T-helper 9 cell (primary cell): ENCODE measurements at places on chromosomes 16 and 17.

GRCh38 chr16:85833219-85833920 is 33.9 kb downstream of the COX4I1 start:
- no peak for DNase-seq

- no peak for DNase-seq
These were observed 118.2 kb upstream of the CHMP6 start for GRCh38 chr17:80873307-80873951.

DNA sequence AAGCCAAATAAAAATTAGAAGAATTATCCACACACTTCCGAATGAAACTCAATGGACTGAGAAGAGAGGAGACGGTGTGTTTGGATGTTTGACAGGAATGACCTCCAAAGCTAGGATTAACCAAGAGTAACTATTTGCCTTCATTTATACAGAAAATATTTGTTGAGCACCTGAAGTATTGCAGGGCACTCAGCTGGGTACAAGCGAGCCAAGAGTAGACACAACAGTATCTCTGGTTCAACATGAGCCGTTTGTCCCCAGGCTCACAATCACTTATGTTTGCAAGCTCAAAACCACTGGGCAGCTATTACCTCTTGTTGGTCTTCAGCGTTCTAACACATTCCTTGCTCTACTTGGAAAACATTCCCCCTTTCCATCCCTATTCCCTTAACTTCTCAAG is 38.8 kb downstream of the MAF start:
- DNase-seq: no peak

DNA sequence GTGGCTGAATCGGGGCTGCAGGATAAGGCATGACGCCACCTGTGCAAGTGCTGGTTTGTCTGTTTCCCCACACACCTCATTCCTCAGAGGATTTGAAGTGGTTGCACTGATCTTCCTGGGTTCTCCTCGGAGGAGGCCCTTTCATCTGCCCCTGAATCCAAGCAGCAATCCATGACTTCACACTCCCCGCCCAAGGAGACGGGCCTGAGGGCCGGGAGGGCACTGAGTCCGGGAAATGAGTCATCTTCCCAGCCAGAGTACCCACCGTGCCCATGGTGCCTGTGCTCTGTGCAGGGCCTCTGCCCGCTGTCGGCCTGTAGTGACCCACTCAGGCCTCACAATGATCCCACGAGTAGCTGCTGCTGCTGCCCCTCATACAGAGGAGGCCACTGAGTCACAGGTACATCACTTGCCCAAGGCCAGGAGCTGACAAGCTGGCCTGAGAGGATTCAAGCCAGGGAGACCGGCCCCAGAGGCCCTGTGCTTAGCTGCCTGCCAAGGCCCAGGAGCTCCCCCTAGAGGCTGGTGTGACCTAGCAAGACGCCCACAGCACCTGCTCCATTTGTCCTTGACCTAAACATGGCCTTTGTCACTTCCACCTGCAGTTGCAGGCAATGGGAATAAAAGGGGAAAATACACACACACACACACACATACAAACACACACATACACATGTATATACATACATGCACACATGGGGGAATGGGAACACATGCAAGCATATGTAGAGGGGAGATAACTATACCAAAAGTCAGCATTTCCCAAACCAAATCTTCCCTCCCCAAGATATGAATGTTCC is 240.0 kb downstream of the C16orf95 start:
- no peak for DNase-seq

DNA sequence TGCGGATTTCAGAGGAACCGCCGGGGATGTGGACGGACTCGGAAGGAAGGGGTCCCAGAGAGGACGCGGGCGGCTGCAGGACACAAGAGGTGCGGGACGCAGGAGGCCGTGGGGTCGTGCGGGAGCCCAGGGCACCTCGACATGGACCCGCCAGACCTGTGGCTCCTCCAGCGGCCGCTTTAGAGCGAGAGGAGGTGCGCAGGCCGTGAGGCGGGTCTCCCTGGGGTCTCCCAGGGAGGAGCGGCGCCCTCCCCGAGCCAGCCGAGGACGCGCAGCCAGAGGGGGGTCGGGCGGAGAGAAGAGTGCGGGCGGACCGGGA is 6.8 kb upstream of the FLYWCH1 start:
- DNase-seq: no peak

GRCh38 chr17:40425741-40426140 is 8.0 kb upstream of the TOP2A start:
- no peak for DNase-seq

DNA sequence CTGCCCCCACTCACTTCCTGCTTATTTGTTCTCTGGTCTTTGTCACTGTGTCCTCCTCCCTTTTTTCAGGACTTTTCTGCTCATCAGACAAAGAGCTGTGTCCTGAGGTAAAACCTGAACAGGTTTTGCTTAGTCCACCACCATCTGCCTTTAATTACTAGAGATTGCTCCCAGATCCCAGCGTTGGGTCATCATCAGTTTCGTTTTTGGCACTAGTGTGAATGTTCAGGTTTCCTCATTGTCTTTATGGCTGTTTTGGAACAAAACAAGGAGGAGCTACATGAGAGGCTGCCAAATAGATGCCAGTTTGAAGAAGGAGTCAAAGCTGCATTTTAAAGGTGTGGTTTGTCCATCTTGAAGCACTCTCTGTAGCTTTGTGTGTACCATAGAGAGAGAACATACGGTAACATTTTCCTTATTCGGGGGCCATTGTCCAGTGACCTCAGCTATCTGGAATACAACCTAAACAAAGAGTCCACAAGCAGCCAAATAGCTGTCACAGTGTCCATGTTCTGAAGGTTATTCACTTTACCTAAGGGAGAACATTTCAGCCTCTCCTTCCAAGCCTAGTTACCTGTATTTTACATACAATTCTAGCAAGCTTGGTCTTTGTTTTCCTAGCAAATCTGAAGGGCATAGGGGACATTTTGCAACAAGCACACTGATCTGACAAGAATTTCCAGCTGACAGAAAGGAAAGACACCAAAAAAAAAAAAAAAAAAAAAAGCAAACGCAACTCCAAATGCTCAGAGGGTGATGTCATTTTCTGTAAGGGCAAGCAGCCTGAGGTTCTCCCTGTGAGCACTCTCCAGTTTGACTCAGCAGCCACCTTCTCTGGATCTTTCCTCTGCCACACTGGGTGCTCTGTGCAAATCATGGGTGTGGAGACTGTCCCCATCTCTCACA is 196.1 kb downstream of the NTN1 start:
- no peak for DNase-seq

- no peak for DNase-seq
These were observed 71.3 kb upstream of the BCAR1 start for GRCh38 chr16:75322740-75323139.

DNA sequence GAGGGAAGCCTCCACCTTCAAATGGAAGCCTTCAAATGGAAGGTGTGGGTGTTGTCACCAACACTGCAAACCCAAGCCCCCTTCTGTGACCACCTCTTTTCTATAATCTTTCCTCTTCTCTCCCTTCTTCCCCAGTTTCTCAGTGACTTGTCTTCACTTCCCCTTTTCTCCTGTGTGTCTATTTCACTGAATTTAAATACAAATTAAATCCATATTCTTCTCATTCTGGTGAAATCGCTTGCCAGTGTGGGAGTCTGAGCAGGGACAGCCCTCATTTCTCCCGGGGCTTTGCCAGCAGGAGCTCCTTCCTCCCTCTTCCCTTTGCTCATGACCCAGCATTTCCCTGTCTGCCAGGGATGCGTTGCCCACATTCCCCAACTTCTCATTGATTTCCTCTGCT is 6.4 kb upstream of the ITGAX start:
- no peak for DNase-seq

- DNase-seq: no peak
These were observed 222.5 kb upstream of the GSE1 start for GRCh38 chr16:85390511-85391174.

GRCh38 chr16:89784406-89784805 is 32.0 kb downstream of the FANCA start:
- no peak for DNase-seq

DNA sequence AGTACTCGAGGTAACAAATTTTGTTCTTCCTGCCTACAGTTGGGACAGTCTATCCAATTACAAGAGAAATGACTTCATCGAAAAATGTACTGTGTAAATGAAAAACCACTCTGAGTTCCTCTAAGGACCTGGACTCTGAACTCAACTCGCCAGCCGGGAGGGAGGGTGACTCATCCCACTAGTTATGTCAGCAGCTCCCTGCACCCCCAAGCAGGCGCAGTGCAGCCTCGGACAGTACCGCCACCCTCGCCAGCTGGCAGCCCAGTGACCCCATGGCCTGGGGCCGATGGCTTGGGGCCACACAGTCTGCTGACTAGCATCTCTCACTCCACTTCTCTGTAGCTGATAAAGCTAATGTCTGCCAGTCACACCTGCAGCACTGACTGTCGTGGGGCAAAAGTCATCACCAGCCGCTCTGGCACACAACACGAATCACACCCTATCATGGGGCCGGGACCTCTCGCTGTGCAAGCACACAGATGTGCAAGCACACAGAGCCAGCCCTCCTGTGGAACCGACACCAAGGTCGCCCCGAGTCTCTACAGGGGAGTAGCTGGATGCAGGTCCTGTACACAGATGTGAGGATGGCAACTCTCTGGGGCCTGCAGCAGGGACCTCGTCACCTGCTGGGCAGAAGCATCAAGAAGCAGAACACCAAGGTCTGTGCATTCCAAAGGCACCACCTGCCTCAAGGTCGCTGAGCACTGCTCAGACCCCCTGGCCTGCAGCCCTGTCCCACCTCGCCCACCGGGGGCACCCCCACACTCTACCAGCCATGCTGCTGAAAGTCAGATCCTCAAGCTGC is 5.7 kb downstream of the CSNK1D start:
- no peak for DNase-seq

DNA sequence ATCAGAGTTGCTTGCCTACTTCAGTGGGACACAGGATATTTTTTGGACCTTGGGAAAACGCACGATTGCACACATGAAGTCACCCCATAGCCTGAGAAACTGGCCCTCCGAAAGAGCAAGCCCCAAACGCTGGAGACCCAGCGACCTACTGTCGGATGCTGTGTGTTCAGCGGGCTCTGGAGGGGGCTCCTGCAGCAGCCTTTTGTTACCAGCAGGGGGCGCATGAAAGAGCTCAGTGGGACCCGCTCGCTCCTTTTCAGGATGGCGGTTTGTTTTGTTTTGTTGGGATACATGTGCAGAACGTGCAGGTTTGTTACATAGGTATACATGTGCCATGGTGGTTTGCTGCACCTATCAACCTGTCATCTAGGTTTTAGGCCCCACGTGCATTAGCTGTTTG is 28.4 kb downstream of the MYH3 start:
- no peak for DNase-seq

DNA sequence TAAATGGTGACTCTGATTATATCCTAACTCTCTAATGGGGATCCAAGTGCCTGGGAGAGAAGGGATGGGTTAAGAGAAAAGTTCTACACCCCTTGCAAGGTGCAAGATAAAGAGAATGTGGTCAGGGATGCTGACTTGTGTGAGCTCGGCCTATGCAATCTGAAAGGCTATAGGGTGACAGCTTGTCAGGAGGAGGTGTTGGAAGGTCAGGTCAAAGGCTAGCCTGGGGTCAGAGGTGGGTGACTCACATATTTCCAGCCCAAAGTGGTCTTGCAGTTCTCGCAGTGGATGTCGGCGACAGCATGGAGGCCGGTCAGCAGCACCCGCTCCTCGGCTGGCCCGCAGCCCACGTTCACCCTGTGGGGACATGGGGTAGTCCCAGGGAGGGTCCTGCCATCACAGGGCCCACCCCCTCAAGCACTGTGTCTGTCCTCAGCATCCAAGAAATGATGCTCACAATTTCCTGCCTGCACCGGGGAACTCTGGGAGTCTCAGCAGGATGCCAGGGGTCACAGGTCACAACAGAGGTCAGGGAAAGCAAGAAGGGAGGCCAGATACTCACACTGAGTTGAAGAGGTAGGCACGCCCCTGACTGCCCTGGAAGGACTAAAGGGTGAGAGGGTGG is 1.4 kb downstream of the YPEL3 start:
- DNase-seq: no peak

DNA sequence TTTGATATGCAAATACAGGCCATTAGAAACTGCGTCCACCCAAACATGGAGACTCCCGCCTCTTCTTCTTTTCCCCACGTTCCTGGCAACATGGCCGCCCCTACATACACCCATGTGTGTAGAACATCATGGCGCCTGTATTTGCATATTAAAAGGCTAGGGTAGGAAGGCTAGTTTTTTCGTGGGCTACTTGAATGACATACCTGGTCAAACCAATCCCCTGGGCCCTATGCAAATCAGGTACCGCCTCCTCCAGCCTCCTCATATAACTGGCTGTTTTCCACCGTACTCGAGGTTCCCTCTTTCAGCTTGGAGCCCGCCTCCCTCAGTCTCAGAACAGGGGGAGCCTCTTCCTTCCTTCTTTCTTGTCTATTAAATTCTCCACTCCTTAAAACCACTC is 840 bp upstream of the CD300LB start:
- DNase-seq: no peak
